ENCODE measurements at places on chromosomes 1 and 21.
A peak's percentile ranks its signal among the peaks of the same experiment; 100 is the strongest.

GRCh38 chr1:24826510-24826909 is 81.3 kb downstream of the CLIC4 start:
- DNase-seq: no peak

DNA sequence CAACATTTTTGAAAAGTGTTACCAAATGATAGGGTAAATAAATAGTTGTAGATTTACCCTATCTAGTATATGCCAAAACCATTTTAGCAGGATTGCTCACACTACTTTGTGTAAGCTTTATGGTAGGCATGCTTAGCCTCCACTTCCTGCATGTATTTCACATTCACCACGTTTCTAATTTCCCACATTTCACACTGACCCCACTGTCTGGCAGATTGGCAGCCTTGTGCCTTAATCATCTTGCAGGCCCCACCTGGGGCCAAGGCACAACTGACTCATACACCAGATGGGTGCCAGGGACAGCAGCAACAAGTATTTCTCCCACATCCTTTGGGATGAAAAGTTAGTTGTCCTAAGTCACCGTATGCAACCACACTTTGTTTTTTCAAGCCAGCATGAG is 21.2 kb upstream of the CENPF start:
- DNase-seq: peak; percentile 80

DNA sequence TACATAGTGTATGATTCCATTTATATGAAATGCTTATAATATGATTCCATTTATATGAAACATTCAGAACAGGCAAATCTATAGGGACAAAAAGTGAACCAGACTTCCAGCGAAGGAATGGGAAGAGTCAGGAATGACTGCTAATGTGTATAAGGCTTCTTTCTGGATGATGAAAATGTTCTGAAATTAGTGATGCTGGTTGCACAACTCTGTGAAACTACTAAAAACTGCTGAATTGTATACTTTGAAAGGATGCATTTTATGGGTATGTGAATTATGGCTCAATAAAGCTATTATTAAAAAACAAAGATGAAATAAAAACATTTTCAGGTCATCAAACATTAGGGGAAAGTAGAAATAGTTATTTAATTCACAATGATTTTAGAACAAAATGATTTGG is 14.1 kb upstream of the IL24 start:
- DNase-seq: no peak

DNA sequence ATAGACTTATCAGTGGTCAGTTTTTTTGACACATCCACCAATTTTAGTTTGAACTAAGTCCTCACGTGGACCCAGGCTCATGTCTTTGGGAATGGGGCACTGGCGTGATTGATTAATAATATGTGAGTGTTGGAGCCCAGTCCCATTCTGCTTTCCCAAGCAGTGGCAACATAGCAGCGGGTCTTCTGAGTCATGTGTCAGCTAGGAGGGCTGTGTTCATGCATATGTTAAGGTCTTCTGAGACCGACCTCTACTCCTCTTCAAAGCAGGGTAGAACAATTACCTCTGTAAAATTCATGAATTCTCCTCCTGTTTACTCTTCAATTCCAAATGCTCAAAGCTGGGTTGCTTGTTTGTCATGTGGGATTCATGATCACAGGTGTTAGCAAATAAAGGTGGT is 291.3 kb downstream of the CAMTA1 start:
- DNase-seq: no peak

DNA sequence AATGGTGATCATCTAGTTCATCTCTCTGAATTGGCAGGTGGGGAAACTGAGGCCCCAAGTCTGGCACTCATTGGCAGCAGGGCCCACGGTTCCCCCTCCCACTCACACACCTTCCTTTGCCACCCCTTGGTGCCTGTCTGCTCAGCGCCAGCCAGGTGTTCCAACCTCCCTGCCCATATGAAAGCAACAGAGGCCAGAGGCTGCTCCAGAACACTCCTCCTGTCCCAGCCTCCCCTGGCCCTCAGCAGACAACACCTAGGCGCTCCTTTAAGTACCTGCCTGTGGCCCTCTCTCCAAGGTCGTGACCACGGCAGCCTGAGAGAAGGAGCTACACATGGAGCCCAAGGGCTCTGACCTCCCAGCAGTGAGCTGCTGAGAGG is 362.3 kb upstream of the VAMP3 start:
- DNase-seq: no peak

DNA sequence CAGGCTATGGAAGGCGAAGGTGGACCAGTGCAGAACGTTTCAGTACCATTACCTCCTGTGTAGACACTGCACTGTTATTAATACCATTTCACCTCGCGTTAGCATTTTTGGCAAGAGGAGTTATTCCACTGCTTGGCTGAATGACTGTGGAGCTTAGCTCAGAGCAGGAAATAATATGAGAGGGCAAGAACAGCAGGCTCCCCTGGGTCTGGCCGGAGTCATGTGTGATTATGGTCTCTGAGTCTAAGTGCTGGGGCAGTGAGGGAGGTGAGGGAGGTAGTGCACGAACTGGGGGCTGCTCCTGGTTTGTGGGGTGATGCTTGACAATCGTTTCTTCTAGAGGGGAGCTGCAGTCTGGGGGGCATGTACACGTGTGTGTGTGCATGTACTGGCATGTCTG is 82.9 kb downstream of the MDM4 start:
- DNase-seq: no peak

DNA sequence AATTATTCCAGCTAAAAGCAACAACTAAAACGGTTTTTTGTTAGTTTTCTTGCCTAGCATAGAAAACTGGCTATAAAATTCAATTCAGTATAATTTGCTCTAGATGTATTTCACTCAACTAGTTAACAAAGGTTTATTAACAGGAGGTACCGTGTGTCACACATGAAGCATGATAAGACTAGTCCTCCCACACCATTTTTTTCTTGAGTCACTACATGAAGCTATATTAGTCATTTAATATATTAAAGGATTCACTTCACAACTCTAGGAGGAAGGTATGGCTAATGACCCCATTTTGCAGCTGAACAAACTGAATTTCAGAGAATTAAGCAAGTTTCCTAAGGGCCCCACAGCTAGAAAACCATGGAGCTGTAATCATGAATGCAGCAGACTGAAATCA is 307.8 kb upstream of the USP25 start:
- no peak for DNase-seq

DNA sequence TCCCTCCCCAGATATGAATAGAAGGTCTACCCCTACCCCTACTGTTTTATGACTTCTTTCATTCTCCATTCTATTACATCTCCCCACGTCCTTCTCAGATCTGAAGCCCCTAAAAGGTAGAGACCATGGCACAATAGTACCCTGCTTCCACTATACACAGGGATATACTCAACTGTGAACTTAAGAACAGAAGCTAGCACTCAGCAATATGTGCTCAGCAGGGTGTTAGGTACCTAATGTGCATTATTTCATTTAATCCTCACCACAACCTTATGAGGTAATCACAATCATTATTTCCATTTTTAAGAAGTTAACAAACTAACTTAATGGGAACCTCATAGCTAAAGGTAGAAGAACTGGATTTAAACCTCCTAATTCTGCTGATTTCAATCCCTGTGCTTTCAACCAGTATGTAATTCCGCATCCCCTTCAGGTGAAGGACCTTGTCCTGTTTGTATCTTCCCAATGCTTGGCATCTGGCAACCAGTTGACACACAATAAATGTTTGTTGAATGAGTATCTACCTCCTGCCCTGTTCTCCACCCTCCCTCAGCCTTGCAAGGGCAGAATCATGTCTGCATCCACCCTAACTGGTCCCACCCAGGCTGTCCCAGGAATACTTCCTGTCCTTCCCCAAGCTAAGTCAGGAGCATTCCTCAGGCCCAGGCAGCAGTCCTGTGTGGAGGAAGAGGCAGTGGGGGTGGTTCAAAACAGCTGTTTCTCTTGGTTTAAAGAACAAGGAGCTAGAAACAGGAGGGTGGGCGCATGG is 6.5 kb downstream of the DENND2D start:
- peak; percentile 10 for DNase-seq

GRCh38 chr1:240417317-240417716 is 194.6 kb downstream of the GREM2 start:
- DNase-seq: no peak

DNA sequence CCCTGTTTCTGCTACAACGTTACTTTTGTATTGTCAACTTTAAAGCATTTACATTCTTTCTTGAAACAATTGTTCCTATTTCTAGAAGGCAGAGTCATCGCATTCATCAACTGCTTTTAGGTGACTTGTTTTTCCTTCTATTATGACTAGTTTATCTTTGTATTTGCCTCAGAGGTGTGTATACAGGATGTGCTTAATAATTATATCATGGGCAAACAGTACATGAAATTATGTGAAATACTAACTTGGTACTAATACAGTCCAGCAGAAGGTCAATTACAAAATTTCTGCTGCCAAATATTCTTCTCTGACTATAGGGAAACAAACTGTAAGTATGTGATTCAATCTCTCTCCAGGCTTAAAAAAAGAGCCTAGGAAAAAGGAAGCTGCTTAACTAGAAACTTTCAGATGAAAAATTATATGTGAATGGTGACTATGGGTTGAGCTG is 101.6 kb downstream of the C4BPA start:
- DNase-seq: no peak

- DNase-seq: no peak
Measured at GRCh38 chr1:43421976-43422750, 31.6 kb downstream of the HYI start.

GRCh38 chr1:229786974-229787610 is 161.0 kb downstream of the URB2 start:
- DNase-seq: peak; percentile 4

GRCh38 chr1:219837274-219837993 is 90.9 kb downstream of the SLC30A10 start:
- peak; percentile 46 for DNase-seq

DNA sequence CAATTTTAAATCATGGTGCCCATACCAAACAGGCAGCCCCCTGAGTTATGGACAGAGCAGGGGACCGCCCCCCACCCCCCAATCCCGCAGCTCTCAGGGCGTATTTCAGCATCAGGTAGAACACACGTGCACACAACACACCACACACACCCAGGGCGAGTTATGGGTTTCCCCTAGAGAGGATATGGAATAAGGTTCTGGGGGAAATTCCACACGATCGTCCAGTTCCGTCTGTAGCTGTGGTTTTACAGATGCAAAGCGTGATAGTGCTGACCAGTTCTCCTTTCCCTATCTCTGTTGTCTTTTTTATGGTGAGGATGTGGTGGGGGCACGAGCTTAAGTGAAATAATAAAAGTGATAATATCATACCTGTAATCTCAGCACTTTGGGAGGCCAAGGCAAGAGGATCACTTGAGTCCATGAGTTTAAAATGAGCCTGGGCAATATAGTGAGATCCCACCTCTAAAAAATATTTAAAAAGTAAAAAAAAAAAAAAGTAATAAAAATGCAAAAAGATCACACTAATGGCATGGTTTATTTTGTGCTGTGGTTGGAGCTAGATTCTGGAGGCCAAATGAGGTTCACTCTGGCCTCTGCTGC is 25.1 kb downstream of the C2CD2 start:
- DNase-seq: no peak

- DNase-seq: no peak
Measured at GRCh38 chr1:93817819-93818569, 61.0 kb downstream of the DNTTIP2 start.

GRCh38 chr1:38790422-38791163 is 69.0 kb downstream of the RRAGC start:
- no peak for DNase-seq

- no peak for DNase-seq
Measured at GRCh38 chr1:230544758-230545157, 97.5 kb upstream of the COG2 start.

DNA sequence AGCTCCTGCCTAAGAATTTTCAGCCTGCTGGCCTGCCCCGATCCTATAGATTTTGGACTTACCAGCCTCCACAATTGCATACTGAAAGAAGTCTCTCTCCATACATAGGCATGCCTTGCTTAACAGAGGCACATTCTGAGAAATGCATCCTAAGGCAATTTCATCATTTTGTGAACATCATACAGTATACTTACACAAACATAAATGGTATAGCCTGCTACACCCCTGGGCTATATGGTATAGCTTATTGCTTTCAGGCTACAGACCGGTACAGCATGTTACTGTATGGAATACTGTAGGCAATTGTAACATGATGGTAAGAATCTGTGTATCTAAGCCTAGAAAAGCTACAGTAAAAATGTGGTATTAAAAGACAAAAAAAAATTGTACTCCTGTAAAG is 174.7 kb downstream of the NRIP1 start:
- no peak for DNase-seq

- DNase-seq: no peak
Measured at GRCh38 chr1:160264795-160265307, 2.5 kb upstream of the DCAF8 start.

- no peak for DNase-seq
Measured at GRCh38 chr1:113990530-113990929, 11.3 kb downstream of the OLFML3 start.

GRCh38 chr1:29674627-29675326 is 438.5 kb downstream of the PTPRU start:
- no peak for DNase-seq

GRCh38 chr1:6777813-6778212 is 7.4 kb upstream of the CAMTA1 start:
- no peak for DNase-seq

GRCh38 chr1:234891427-234891826 is 237.2 kb downstream of the TOMM20 start:
- no peak for DNase-seq

DNA sequence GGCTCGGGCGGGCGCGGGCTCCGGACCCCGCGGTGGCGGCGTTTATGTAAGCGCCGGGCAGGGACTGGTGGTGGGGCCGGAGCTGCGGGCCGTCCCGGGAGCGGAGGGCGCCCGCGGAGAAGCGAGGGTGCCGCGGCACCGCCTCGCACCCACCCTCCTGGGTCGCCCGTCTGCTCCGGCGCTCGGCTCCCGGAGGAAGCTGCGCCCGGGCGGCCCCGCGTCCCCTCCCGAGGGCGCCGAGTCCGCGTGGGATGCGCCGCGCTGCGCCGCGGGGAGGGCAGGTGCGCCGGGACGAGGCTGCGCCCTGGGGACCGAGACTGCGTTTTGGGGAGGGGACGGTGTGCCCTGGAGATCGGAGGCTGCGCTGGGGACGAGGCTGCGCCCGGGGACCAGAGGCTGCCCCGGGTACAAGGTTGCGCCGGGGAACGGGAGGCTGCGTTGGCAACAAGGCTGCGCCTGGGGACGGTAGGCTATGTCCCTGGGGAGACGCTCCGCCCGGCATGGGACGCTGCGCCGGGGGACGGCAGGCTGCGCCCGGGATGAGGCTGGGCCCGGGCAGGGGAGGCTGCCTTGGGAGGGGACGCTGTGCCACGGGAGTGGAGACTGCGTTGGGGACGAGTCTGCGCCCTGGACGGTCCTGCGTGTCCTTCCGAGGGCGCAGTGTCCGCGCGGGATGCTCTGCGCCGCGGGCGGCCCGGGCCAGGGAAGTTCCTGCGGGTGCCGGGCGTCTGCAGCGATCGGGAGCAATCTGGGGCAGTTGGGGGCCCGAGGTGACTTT is 627 bp downstream of the ADARB1 start:
- DNase-seq: no peak

DNA sequence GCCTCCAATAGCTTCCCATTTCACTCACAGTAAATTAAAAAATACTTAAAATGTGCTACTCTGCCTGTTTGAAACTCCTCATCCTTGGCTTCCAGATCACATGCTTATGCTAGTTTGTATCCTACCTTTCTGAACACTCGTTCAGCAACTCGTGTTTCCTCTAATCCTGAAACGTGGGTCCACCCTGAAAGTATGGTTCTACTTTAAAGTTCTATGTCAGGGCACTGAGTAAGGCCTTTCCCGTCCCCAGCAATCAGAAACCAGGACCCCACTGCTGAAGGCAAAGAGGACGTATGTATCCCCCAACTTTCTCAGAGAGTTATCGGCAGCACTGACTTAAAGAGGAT is 419 bp upstream of the TSEN15 start:
- no peak for DNase-seq

Measured in fibroblast of skin of scalp (primary cell).